Glutamatergic neuron (in vitro differentiated cells): ENCODE measurements at places on chromosomes 12 and 14. TPM values are rescaled to one million over a fixed set of nuclear protein-coding genes. Genes with fewer than 3 reads are reported as not detected.

Gene FLVCR2
- not detected for total RNA-seq

Gene MIP
- not detected for total RNA-seq

Gene VRTN
- total RNA-seq: 0.15 TPM

DNA sequence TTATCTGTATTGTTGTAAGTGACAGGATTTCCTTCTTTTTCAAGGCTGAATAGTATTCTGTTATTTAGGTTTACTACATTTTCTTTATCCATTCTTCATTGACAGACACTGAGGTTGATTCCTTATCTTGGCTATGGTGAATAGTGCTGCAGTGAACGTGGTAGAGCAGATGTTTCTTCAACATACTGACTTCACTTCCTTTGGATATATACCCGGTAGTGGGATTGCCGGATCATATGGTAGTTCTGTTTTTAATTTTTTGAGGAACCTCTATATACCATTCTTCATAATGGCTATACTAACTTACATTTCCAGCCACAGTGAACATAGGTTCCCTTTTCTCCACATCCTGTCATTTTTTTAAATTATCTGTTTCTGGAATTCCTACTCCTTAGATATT, 21.8 kb downstream of the DERA start:
- H3K4me3 ChIP-seq: no peak overlapping the region
- no peak overlapping the region for H3K27ac ChIP-seq
- H3K36me3 ChIP-seq: no peaks in the 10 kb centered on the region
- peaks cover 2% of the 10 kb centered on the region for H3K27me3 ChIP-seq
- H3K4me1 ChIP-seq: peaks cover 17% of the 10 kb centered on the region
- DNase-seq: no peak

GRCh38 chr12:14554281-14555007, 13.2 kb downstream of the PLBD1 start:
- no peak overlapping the region for H3K4me3 ChIP-seq
- H3K27me3 ChIP-seq: no peaks in the 10 kb centered on the region
- H3K27ac ChIP-seq: no peak overlapping the region
- no peaks in the 10 kb centered on the region for H3K36me3 ChIP-seq

GRCh38 chr12:76568888-76569551, 9.4 kb upstream of the OSBPL8 start:
- no peak overlapping the region for H3K4me3 ChIP-seq
- DNase-seq: no peak
- H3K36me3 ChIP-seq: peaks cover 5% of the 10 kb centered on the region
- no peaks in the 10 kb centered on the region for H3K27me3 ChIP-seq
- no peaks in the 10 kb centered on the region for H3K4me1 ChIP-seq
